Stimulated activated CD8-positive, alpha-beta memory T cell treated with anti-CD3 and anti-CD28 coated beads, Interleukin-7, amount 100 ng/mL, for 1 hour (primary cell): ENCODE measurements at places on chromosomes 11 and 22.

DNA sequence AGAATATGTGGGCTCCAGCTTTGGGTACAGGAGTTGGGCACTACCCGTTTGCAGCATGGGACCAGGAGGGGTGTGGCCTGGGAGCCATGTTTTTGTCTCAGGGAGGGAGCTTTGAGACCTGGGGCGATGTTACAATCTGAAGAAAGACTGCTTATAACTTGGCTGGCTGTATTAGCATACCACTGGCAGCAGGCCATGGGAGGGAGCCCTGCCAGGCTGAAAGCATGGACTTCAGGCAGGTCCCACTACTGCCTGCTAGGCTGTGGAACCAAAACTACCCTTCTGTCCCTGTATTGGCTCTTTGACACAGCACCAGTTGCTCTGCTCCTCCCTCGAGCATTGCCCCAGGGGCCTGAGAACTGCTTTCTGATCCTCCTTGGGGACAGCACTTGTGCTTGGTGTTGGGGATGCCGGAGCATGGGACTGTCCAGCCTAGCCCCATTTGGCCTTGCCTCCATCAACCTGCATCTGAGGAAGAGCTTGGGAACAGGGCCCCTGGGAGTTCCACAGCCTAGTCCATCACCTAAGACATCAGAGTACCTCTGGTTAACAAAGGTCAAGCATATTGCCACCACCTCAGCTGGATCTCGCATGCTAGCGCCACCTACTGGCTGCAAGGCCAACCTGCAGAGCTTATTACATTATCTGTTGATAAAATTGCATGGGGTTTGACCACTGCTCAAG lies 217.4 kb downstream of the SBF2 start:
- DNase-seq = no peak

DNA sequence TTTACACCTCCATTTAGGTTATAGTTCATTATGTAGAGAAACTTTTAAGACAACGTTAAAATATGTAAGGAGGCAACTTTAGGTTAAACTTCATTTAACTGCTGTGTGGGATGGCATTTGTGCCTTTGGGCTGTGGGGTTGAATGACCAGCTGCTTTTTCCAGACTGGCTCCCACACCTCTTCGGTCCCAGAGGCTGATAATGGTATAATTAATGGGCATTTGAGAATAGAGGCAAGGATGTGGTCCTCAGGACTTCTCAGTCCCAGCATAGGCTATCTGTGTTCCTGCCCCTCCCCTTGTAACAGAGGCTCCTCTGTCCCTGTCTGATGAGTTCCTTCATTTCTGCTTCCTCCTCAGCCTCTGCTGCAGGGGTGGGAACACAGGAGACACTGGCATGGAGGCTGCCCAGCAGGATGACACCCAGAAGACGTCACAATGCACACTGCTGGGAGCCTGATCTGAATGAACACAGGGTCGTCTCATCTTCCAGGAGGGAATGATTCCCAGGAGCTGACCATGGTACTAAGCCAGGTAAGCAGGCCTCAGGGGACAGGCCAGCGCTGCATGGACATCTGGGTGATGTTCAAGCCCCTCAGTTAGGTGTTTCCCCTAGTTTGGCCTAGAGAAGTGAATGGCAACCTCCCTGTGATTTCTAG lies 17.1 kb upstream of the GNAZ start:
- DNase-seq = no peak

DNA sequence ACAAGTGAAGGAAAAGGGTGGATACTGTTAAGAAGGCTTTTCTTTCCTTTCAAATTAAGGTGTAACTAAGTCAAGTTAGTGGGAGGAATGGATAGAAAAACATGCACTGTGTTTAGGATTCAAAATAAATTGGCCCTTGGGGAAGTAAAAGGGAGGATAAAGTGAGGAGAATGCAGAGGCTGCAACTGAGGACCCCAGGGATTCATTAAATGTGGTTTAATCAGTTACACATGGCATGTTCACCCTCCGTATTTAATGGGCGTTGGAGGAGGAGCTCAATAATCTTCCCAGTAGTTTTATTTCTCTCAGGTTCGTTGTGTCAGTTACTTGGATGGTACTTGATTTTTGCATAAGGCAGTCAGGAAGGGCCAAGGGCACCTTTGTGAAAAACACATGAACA lies 966.3 kb downstream of the JRKL start:
- DNase-seq = no peak

DNA sequence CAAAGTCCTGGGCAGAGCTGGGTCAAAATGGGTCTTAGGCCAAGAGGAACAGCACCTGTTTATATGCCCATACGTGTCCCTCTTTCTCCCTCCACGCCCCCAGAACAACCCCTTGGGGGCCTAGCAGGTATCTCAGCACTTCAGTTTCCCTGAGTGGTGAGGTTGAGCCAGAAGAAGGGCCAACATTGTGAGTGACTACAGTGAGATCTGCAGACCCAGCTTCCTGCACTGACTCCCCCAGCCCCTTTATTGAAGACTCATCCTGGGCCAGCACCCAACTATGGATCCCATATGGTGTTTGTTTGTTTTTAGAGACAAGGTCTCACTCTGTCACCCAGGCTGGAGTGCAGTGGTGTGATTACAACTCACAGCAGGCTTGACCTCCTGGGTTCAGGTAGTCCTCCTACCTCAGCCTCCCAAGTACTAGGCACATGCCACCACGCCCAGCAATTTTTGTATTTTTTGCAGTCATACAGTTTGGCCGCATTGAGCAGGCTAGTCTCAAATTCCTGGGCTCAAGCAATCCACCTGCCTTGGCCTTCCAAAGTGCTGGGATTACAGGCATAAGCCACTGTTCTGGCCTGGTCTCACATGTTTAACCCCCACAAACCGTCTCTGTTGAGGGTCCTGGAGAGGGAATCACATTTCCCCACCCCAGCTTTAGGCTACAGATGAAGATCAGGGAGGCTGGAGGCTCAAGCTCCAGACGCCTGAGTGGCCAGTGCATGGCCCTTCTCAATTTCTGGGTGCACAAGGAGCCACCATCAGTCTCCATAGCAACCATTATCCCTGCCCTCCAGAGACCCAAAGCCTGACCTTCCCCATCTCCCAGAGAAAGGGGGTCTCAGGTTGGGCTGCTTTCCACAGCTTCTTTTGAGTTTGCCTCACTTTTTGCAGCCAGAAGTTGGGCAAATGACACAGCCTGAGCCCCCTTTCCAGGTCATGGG lies 1.7 kb upstream of the LARGE2 start:
- DNase-seq = no peak

GRCh38 chr11:1102221-1102971 lies 27.7 kb downstream of the MUC2 start:
- DNase-seq = no peak

GRCh38 chr11:95716266-95716665 lies 73.3 kb downstream of the FAM76B start:
- no peak for DNase-seq

DNA sequence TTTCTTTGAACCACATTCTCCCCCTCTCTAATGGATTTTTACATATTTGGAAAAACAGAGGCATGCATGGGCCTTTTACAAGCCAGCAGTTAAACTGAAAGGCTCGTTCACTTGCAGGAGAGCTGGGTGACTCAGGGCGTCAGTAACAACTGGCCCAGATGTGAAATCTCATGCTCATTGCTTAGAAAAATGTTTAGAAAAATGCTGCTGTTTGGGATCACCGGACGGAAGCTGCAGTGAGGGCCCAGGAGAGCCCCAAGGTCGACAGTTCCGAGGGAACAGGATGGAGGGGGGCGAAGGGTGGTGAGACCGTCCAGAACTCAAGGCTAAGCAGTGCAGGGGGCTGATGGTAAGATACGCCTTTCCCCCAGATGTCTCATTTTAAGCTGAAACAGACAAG lies 41.7 kb upstream of the SMTN start:
- no peak for DNase-seq

DNA sequence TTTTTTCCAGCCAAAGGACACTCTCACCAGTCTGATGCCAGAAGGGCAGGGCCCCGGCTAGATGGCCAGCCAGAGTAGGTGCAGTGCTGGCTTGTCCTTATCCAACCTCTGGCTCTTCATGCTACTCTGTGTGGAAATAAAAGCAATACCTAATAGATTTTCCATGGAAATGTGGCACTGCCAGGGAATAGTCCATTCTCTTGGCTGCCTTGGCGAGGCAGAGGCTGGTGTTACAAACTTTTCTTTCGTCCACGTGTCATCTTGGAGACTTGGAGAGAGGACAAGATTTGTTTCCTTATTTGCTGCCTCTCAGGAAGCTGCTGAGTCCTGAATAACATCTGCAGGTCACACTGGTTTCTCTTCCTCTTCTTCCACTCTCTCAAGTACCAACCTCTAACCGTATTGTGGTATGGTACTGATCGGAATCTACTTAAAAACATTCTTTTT lies 17.2 kb upstream of the C1QTNF4 start:
- DNase-seq = no peak

- no peak for DNase-seq
Measured at GRCh38 chr11:70297341-70297740, 26.9 kb downstream of the PPFIA1 start.

DNA sequence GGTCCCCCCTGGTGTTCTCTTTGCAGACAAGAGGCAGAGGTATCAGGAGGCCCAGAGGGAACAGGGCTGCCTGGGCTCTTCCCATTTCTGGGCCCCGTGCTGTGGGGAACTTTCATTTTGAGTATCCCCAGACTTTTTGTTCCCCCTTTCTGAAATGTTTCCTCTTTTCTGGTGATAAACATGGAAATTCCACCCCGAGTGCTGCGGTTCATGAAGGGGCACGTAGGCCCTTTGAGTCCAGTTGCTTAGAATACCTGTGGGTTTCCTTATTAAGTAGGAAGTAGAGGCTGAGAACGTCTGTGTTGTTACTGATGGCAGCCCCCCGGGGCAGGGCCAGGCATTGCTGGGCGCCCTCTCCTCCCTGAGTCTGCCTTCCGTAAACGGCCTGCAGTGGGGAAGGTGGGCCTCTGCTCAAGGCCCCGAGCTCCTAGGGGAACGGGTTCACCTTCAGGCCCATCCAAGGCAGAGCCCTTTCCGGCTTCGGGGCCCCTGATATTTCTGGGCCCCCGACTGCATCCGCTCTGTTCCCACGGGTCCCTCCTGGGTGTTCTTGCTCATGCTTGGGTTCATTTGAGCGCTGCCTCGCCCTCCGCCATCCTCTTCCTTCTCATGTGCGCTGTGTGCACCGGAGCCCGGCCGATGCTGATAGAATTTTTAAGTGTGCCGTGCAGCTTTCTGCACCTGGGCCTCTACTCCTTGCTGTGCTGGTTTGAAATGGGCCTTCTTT lies 12.0 kb downstream of the TBC1D22A start:
- no peak for DNase-seq

GRCh38 chr11:128525411-128526243 lies 61.7 kb downstream of the ETS1 start:
- no peak for DNase-seq

- no peak for DNase-seq
Measured at GRCh38 chr11:95788921-95789505, 569 bp downstream of the FAM76B start.

DNA sequence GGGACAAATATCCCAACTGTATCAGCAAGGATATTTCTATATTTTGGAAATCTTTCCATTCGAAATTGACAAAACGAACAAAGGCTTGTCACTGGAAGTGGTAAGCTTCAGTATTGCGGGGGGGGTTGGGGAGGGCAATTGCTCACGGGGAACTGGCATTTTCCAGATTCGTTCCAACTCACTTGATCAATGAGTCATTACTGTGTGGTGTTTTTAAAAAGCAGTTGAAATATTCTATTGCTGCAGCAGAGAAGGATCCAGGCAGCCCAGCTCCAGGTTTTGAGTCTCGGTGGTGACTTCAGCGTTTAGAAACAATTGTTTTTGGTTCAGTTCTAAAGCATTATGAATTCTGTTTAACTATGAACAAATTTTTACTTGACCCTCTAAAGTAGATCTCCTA lies 33.8 kb upstream of the FBLN1 start:
- no peak for DNase-seq

DNA sequence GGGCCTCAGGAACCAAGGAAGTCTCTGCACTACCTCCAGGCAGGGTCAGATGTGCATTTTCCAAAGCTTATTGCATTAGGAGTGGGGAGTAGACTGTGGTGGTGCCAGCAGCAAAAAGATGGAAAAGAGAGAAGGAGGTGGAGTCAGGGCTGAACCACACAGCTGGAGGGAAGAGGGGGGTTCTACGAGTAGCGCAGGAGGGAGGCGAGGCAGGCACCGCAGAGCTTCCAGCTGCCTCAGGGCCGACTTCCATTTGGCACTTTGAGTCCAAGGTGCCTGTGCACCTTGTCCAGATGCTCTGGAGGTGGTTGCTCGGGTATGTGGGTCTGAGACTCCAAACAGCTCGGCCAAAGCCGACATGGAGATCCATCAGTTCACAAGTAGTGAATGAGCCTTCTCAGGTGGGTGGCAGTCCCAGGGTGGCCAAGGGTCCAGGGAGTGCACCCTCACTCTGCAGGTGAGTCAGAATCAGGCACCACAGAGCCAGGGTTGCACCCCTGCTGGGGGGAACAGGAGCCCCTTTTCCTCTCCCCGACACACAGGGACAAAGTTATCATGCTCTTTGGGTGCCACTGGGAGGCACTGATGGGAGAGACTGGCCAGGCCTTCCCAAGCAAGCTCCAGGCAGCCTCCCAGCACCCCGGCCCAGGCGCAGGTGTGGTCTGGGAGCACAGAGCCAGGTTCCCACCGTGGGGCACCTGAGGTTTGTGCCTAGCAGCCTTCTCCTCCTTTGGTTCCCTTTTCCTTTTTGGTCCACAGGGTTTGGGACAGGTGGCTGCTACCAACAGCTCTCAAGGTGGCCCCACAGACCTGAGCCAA lies 30.2 kb downstream of the GGT5 start:
- DNase-seq = no peak

- DNase-seq = no peak
Measured at GRCh38 chr11:3859373-3859881, 4.0 kb downstream of the STIM1 start.

DNA sequence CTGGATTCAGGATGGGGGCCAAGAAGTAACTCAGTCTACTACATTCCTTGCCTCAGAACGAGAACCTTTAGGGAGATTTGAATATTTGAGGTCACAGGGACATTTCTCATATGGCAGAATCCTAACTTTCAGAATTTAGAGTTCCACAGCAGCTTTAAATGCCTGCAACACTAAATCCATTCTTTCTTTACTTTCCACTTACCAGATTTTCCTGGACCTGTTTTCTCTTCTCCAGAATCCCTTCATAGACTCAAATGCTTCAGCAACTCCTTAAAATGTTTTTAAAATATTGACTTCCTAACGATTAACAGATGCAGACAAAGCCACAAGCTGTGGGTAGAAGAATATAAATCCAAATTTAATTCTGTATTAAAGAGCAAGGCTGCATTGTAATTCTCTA lies 63.1 kb downstream of the PRSS23 start:
- no peak for DNase-seq

GRCh38 chr11:45252134-45252856 lies 33.8 kb downstream of the SYT13 start:
- DNase-seq = no peak

- no peak for DNase-seq
Measured at GRCh38 chr11:47905358-47906059, 57.4 kb upstream of the NUP160 start.

GRCh38 chr11:2542406-2542805 lies 97.6 kb downstream of the KCNQ1 start:
- DNase-seq = no peak

GRCh38 chr22:44133161-44133560 lies 47.6 kb upstream of the PARVG start:
- DNase-seq = no peak

GRCh38 chr11:72684236-72684912 lies 10.2 kb upstream of the PDE2A start:
- DNase-seq = no peak
